ENCODE measurements at places on chromosomes 5 and 9.

GRCh38 chr9:103992938-103993579 is 101.0 kb upstream of the SMC2 start:
- DNase-seq: no peak

DNA sequence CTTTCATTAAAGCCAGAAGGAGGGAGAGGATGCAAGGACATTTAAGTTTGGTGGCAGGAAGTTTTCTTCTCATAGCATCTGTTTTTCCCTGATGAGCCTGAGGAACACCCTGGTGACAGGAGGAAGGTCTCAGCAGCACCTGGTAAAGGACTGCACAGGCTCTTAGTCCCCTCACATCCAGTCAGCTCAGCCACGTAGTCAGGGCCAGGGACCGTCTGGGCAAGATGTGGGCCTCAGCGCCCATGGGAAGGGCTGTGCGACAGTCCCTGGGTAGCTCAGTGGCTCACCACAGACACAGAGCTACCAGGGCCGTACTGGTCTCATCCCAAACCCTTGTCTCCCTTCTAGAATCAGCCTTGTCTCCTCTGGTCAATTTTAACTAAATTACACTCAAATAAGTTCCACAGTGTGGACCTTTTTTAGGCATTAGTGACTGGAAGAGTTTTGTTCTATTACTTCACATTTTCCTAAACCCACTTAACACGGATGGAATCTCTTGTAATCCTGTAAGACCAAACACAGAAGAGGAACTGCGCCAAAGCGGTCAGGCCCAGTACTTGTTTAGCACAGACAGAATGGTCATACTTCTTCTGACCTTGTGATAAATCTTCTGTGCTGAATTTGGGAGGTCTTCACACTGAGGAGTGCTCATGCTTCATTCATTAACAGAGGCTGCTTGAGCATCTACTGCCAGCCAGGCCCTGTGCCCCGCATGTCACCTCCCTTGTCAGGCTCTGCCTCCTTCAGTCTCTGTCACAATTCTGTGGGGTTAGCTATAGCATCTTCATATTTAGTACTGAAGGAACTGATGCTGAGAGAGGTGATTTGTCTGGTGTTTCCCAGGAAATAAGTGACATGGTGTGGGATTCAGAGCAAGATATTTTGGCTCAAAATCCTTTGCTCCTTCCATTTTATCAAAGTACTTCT is 91.4 kb downstream of the ANGPTL2 start:
- no peak for DNase-seq

GRCh38 chr5:127521138-127521770 is 3.8 kb downstream of the PRRC1 start:
- DNase-seq: no peak

GRCh38 chr5:21646469-21646868 is 1206.7 kb downstream of the CDH12 start:
- no peak for DNase-seq

DNA sequence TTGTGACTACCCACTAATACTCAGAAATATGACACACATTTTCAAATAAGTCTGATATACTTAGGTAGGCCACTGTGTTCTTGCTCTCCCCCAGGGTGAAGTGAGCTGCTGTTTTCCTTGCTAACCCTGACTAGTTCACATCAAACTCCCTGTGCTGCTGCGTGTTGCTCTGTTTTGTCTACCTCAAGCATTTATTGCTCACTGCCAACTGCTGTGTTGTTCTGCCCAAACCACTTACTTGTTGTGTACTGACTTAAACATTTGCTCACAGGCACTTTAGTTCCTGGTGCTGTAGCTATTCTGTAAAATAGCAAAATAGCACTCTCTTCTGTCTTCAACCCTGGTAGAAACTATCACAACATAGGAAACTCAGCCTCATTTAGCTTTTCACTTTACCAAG is 255.7 kb downstream of the HCN1 start:
- DNase-seq: no peak
